Activated naive CD8-positive, alpha-beta T cell treated with anti-CD3 and anti-CD28 coated beads, Interleukin-2, amount 50 U/mL, for 16 hours (primary cell): ENCODE measurements at places on chromosomes 7 and 10.

- no peak for DNase-seq
Observed at GRCh38 chr7:37231613-37232012, 217.1 kb downstream of the ELMO1 start.

GRCh38 chr7:14639329-14639728 lies 263.2 kb downstream of the DGKB start:
- DNase-seq, result no peak

DNA sequence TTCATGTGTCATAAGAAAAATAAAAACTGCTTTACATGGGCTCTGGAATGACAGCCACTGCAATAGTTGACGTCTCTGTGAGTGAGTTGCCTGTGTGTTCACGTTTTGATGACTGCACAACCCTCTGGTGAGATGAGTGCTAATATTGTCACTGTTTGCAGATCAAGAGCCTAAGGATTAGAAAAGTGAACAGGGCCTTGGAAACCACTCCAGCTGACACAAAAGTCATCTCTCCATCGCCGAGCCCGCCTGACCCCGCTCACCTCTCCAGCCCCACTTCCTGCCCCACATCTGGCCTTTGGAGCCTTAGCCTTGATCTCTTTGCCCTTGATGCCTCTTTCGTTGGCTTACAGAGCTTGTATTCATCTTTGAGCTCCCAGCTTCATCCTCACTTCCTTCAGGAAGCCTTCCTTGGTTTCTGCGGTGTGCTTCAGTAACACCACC lies 351.7 kb downstream of the TCERG1L start:
- no peak for DNase-seq

GRCh38 chr10:117727421-117727820 lies 184.9 kb downstream of the EMX2 start:
- no peak for DNase-seq

- DNase-seq, result no peak
Observed at GRCh38 chr10:127149501-127150081, 46.8 kb downstream of the INSYN2A start.

DNA sequence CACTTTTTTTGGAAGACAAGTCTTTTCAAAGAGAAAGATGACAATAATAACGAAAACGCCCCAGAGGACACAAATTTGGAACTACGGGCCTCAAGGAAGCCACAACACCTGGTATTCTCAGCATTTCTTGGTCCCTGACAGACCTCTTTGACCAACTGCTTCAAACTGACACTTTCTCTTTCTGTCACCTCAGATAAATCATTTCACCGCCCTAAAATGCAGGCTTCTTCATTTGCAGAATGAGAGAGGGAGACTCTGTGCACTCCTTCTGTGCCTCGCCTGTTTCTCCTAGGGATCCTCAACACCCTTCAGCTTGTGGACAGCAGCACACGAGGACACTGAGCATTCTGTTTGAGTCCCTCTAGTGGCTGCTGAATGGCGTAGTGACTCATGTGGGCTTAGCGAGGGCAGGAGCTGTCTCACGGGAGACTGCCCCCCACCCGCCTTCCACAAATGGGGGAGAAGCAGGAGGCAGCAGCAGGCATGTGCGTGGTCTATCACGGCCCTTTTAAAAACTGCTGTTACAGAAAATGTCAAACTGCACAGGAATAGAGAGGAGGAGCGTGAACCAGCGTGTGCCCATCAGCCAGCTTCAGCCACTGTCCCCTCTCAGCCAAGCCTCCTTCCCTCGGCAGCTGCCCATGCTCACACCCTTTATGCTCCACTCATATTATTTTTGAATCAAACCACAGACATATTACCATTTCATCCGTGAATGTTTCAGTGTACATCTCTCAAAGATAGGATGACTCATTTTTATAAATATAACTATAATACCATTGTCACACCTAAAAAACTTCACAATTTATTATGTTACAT lies 41.4 kb downstream of the GSDME start:
- DNase-seq, result no peak

GRCh38 chr7:8433477-8434289 lies at the start of gene NXPH1:
NXPH1 (plus strand) TSS chr7:8433609.
- no peak for DNase-seq

DNA sequence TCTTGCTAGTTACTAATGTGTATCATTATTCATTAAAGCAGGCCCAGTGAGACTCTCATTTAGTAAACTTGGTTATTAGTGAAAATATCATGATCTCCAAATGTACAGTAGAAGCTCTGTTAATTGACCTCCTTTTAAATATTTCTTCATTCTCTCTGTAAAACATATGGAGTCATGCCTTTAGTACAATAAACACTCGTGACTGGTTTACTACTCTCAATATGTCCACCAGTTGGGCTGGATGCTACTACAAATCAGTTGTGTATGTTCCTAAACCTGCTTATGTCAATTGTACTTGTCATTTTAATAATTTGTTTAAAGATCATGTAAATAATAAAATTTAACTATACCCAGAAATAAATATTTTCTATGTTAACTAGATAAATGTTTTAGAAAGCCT lies 68.6 kb upstream of the COMTD1 start:
- DNase-seq, result no peak

GRCh38 chr10:122774231-122774630 lies 71.4 kb downstream of the CUZD1 start:
- no peak for DNase-seq

DNA sequence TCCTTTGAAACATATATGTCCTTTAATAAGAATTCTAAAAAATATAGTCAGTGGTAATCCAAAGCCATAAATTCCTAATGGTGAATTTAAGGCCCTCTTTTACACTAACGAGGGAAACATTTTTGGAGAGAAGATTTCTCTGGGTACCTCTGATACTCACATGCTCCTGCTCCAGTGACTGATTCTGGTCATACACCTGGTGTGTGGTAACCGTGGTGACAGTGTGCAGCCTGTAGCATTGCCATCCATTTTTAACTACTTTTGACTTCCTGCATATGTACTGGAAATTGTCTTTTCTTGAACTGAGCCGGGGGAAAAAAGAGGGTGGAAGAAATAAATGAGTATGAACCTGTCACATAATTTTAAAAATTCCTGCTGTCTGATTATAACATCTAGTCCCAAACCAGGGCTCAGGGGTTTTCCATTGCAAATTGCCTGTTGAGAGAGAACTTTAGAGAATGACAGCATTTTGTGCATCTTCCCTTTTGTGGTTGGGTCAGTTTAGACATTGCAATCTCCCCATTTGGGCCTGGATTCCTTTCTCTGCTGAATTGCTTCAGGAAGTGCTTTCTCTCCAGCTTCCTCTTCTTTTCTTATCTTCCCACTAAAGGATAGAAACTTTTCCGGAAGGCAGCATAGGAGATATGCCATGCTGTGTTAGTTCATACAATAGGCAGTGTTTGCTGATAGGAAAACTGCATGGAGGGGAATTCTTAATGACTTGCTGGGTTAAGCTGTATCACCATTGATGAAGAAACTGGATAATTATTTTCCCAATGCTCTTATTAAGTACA lies 125.5 kb downstream of the GRM3 start:
- DNase-seq, result no peak

GRCh38 chr10:18216482-18216881 lies 76.3 kb downstream of the CACNB2 start:
- DNase-seq, result no peak

DNA sequence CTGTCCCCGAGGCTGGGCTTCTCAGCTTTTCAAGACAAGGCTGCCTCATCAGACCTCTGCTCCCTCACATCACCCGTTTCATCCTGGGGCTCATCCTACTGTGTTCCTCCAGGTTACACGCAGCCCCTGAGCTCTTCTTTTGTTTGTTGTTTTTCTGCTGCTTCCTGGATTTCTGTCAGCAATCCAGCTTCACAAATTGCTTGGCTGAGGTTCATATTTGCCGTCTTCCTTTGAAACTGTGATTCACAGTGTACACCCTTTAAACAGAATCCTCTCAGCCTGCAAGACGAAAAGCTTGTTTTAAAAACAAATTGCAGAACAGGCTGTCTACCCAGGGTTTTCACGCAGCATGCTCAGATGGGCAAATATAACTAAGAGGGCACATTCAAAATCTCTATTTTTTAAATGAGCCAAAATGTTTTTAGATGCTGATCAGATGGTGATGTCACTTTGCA lies 39.1 kb upstream of the PARD3 start:
- no peak for DNase-seq

GRCh38 chr7:152660021-152660420 lies 15.9 kb downstream of the XRCC2 start:
- DNase-seq, result no peak

DNA sequence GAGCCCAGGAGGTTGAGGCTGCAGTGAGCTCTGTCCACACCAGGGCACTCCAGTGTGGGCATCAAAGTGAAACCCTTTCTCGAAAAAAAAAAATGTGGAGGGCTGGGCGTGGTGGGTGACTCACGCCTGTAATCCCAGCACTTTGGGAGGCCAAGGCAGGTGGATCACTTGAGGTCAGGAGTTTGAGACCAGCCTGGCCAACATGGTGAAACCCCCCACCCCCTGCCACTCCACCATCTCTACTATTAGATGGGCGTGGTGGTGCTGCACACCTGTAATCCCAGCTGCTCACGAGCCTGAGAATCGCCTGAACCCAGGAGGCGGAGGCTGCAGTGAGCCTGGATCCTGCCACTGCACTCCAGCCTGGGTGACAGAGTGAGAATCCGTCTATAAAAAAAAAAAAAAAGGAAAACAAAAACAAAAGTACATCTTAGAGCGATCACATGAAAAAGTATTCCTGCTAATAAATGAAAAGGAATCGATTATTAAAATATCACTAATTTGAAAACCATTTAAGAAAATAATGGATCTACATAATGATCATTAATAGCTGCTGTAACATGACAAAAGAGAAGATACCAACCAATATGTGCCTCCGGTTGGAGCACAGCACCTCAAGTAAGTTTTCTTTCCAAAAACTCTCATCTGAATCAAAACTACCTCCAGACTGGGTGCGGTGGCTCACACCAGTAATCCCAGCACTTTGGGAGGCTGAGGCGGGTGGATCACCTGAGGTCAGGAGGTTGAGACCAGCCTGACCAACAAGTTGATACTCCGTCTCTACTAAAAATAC lies 4.9 kb downstream of the HNRNPF start:
- no peak for DNase-seq

DNA sequence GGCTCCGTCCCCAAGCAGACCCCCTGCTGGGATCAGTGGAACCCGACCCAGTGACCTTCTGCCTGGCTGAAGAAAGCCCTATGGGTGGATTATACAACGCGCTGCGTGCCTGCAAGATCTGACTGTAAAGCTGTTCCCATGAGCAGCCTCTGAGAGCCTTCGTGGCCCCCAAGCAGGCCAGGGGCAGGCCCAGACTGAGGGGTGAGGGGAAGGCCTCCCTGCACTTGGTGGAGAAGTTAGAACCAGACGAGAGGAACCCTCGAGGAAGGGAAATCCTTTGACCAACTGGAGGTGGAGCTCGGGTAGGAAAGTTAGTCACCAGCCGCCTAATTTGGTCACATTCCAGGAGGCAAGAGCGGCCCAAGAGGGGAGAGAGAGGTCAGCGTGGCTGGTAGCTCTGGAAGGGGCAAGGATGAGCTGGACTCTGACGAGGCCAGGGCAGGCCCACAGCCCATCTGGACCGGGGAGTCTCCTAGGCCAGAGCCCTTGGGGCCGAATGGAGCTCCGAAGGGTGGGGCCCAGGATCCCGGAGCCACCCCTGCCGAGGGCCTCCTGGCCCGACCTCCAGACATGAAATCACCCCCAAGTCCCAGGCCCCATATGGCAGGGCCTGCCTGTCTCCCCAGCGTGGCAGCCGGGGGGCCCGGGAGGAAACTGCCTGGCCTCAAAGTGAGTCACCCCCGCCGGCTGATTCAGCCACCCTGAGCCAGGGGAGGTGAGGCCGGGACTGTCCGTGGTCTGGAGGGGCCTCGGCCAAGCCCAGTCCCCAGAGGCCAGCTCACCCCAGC lies 23.3 kb upstream of the PDGFA start:
- no peak for DNase-seq

- DNase-seq, result no peak
Observed at GRCh38 chr7:14233868-14234369, 244.5 kb upstream of the ETV1 start.

GRCh38 chr7:132708470-132708869 lies 132.2 kb upstream of the PLXNA4 start:
- DNase-seq, result no peak

DNA sequence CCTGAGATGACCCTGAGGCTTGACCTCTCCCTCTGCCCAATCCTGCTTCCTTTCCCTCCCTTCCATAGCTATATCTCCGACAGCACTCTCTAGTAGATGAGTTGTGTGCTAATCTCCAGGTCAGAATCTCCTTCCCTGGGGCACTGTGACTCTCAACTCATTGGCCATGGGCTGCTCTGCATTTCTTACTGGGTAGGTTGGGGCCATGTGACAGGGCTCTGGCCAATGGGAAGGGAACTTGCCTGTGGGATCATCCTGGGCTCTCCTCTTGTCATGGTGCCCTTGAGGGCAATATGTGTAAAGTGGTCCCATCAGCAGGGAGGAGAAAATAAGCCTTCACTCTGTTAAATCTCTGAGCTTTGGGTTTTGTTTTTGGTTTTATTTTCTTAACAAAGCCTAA lies 80.1 kb upstream of the ANKRD1 start:
- DNase-seq, result no peak

DNA sequence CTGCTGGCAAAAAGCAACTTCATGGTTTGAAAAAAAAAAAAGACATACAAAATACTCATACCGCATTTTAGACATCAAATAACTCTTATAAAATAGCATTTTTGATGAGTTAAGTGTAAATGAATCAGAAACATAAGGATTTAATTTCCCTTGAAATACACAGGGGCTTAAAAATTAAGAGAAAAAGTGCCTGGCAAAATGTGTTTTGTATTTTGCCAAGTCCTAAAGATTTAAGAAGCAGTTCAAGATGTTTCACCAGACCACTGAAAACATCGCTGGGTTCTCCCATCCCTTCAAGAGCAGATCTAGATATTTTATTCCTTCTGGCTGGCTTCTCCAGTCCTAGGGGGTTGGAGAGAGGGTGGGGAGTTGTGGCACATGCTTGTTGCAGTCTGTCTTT lies 396.4 kb downstream of the INHBA start:
- DNase-seq, result no peak

DNA sequence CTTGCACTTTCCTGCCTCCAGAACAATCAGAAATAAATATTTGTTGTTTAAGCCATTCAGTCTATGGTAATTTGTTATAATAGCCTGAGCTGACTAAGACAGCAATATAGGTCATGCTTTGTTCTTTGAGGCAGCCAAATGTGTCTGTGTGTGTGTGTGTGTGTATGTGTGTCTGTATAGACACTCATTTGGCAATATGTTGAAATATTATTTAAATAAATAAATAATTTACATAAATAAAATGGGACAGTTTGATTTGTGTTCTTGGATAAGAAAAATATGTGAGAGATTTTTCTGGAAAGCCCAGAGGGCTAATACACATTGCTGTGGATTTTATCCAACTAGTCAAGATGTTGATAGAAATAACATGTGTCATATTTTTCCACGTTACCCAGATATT lies 140.2 kb downstream of the PTN start:
- no peak for DNase-seq
